Transverse colon (tissue), 4 donors: ENCODE measurements at places on chromosomes 16 and 17. TPM values are rescaled to one million over a fixed set of nuclear protein-coding genes. Genes with fewer than 3 reads are reported as not detected.
A peak's percentile ranks its signal among the peaks of the same experiment; 100 is the strongest.

Gene MAP1LC3B
- 69.5 TPM for total RNA-seq

DNA sequence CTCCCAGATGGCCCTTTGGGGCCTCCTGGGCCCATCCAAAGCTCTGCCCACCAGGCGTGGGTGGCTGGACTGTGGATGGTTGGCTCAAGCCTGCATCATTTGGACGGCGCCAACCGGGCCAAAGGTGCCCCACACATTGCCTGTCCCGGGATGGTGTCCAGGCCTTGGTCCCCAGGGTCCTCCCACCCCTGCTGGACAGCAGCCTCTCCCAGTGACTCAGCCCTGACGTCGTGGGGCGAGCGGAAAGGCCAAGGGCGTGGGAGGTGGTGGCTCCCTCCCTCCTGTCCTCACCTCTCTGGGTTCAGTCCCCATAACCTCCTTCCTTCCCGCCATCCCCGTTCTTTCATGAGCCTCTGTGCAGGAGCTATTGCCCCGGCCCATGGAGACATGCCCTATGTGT, 42.1 kb upstream of the DLX4 start:
- no peaks in the 10 kb centered on the region for H3K36me3 ChIP-seq
- peaks cover 48% of the 10 kb centered on the region for H3K27me3 ChIP-seq
- H3K4me3 ChIP-seq, result no peak overlapping the region
- no peak for DNase-seq
- no peak overlapping the region for H3K27ac ChIP-seq

- no peaks in the 10 kb centered on the region for H3K27me3 ChIP-seq
- H3K36me3 ChIP-seq, result no peaks in the 10 kb centered on the region
- H3K27ac ChIP-seq, result no peak overlapping the region
- peaks cover 10% of the 10 kb centered on the region for H3K4me1 ChIP-seq
These were observed 5.6 kb downstream of the KCTD13 start for GRCh38 chr16:29920288-29921033.

DNA sequence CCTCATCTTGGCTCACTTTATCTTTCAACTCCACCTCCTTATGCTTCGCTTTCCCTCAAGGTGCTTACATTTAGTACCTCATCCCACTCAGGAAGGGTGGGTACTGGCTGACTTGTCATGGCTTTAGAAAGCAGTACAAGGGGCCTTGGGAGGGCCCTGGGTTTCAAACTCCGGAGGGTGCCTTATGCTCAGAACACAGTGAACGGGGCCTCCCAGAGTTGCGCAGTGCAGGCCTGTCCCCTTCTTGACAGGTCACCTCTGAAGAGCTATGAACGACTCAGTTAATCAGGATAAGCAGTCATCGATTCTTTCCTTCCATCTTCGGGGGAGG, 6.0 kb downstream of the COG1 start:
- H3K36me3 ChIP-seq, result peaks cover 54% of the 10 kb centered on the region
- no peaks in the 10 kb centered on the region for H3K27me3 ChIP-seq
- no peak for DNase-seq
- no peak overlapping the region for H3K27ac ChIP-seq

DNA sequence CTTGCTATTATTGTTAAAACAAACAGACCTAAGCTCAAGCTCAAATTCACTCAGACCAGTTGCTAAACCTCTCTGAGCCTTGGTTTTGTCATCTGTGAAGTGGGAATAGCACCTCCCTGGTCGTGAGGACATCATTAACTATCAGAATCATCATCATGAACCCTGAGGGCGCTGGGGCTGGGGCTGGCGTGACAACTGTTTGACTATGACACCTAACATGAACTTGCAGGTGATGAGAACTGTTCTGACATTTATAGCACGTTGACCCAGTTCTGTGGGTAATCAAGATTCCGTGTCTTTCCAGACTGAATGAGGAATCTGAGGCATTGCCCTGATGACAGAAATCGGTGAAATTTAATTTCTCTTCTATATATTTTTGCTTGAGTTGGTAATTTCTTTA, 71.3 kb upstream of the CDH5 start:
- H3K4me3 ChIP-seq, result no peak overlapping the region
- no peaks in the 10 kb centered on the region for H3K4me1 ChIP-seq
- H3K27ac ChIP-seq, result no peak overlapping the region

GRCh38 chr16:83365166-83365565, 442.6 kb upstream of the HSBP1 start:
- no peak overlapping the region for H3K27ac ChIP-seq
- no peak overlapping the region for H3K4me3 ChIP-seq
- DNase-seq, result no peak
- no peaks in the 10 kb centered on the region for H3K36me3 ChIP-seq
- H3K4me1 ChIP-seq, result no peaks in the 10 kb centered on the region

GRCh38 chr17:42980766-42981397, 517 bp downstream of the RUNDC1 start:
- H3K4me3 ChIP-seq, result peak overlapping the region; percentile 81
- no peaks in the 10 kb centered on the region for H3K36me3 ChIP-seq
- peak; percentile 71 for DNase-seq
- no peaks in the 10 kb centered on the region for H3K27me3 ChIP-seq
